ENCODE measurements at places on chromosomes 13 and 19.

- DNase-seq, result no peak
Measured at GRCh38 chr19:23787106-23787505, 28.4 kb upstream of the ZNF681 start.

DNA sequence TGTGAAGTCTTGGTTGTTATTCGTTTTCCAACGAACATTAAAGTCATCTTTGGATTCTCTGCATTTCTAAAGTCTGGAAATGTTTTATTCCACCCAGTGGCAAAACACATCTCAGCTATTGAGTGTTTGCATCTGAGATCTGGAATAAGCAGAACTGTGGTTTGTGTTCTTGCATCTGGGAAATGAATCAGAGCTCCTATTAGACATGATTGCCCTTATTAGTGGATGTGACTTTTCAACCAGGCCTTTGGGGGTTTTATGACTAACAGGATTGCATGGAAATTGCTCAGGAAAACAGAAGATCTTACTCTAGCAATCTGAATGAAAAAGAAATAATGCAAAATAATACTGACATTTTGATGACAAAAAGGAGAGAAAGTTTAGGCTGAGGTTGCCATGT lies 488.8 kb downstream of the IRS2 start:
- DNase-seq, result no peak

DNA sequence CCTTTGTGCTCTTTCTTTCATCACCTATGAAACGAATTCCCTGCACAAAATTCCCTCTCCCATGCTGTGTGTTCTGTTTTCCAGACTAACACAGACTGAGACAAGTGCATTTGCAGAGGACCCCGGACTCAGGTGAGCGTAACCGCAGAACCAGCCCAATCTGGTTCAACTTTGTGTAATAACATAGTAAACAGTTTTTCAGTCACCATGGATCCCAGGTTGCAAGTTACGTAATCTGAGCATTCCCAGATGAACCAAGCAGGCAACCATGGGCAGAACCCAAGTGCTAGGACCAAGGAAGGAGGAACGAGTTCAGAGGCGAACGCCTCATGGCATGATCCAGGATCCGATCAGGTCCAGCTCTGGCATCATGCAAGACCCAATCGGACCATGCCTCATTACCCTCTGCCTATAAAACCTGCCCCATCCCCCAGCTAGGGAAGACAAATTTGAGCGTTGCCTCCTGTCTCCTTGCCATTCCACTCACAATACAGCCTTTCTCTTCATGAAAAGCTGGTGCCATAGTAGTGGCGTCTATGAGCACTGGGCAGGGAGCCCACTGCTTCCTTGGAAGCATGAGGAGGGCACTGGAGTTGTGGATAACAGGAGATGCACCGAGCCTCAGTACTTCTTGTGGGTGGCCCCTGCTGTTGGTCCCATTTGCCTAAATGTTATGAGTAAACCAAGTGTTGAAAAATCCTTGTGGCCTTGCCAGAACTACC lies 107.6 kb downstream of the ABCC4 start:
- no peak for DNase-seq

GRCh38 chr19:3977242-3978143 lies 6.6 kb upstream of the DAPK3 start:
- DNase-seq, result no peak

DNA sequence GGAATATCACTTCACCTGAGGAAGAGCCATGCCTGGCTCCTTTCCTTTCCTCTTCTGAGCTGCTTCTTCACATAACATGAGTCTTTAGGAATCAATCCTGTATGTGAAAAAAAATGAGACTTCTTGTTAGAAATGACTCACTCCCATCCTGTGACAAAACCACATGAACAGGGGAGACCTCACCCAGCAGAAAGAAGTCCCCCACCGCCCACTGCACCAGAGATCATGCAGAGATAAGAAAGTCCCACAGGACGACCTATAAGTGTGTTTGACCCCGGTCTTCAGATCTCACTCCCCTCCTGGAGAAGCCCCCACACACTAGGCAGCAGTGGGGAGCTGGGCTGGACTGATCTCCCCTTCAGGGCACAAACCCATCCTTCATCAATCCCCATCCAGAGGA lies 7.8 kb downstream of the ZNF600 start:
- DNase-seq, result no peak

DNA sequence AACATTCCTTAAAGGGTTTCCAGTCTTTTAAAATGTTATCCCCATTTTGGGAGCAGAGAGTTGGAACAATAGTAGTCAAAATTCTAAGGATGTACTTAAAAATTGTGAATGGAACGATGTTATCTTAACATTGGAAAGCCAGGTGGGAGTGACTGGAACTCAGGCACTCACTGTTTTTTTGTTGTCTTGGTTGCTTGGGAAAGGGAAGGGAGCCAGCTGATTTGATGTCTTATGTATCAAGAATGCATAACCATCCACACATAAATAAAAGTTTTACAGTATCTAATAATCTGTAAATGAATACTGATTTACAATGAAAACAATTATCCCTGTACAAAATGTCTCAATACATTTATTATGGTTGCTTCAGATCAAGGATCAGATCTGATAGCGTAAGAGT lies 88.7 kb downstream of the SLC10A2 start:
- DNase-seq, result no peak

- peak; percentile 8 for DNase-seq
Measured at GRCh38 chr13:46665633-46666482, 112.9 kb downstream of the LRCH1 start.

DNA sequence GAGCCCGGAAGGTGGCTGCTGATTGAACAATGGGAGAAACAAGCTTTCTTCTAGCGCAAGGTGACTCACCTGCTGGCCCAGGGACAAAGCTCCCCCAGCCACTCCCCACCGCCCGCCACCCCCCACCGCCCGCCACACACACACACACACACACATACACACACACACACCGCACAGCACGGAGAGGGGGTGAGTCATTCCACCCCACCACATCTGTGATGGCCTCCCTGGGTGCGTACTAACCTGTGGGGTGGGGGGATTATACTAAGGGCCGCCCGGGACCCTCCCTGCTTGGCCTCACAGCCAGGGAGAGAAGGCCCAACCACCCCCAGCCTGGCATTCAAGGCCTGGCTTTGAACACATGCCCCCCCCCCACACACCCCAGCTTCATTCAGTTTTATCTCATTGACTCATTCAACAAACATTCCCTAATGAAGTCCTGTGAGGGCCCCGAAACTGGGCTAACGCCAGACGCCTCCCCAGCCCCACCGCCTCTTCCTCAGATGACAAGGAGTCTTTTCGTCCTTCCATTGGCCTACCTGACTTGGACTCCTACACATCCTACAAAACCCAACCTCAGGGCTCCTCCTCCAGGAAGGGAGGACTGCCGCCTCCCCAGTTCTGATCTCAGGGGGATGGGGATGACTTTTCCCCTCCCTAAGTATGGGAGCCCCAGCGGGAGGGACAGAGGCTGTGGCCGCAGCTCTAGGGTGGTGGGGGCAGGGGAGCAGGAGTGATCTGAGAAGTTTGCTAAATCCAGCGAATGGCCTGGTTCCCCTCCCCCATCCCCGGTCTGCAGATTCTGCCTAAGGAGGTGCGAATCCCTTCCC lies 5.8 kb upstream of the ONECUT3 start:
- DNase-seq, result no peak

DNA sequence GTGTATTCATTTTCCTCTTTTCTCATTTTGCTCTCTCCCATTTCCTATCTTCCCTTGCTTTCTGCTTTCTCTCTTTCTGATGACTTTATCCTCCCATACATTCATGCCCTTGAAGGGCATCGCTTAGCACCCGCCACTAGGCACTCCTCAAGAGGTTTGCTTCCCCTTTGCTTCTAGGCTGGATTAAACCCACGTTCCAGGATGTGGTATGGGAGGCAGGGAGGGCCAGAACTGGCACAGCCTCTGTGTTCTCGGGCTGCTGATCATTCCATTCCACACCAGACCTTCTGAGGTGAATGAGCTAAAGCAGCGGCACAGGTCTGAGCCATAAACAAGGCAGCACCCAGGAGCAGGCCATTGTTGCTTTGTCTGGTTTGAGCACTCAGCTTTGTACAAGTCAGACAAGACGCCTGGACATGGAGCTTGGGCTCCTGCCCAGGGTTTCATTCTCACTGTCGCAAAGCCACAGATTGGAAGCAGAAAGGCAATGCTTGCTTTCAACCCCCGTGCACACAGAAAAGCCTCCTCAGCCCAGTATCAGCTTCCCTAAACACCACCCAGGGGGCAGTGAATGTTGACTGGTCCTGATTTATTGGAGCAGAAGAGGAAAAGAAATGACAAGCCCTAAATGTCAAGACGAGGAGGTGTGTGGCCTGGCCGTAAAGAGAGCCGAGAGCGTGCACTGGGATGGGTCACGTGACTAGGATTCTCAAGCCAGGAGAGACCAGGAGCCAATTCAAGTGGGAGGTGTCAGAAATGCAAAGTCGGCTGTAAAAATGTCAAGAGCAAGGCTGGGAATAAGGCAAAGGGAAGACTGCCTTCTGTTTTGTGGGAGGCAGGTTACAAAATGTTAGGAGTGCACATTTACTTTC lies 218.0 kb upstream of the SERP2 start:
- no peak for DNase-seq

DNA sequence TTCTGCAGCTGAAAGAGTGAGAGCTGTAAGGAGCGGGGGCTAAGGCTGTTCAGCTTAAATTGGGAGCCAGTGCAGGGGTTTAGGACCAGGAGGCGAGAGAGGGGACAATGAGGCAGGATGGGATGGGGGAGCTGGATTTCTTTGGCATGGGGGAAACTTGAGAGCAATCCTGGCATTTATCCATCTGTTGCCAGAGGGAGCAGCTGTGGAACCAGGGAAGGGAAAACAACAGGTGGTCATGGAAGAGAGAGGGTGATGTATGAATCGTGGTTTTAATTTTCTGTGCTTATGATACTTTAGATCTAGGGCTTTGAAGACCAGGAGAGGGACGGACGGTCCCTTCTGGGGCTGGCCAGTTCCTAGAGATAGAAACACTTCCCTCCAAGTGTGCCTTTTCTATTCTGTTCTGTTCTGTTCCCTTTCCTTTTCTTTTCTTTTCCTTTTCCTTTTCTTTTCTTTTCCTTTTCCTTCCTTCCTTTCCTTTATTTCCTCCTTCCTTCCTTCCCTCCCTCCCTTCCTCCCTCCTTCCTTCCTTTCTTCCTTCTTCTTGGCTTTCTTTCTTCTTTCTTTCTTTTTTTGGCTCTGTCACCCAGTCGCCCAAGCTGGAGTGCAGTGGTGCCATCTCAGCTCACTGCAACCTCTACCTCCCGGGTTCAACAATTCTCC lies 16.0 kb upstream of the CCL25 start:
- DNase-seq, result no peak

DNA sequence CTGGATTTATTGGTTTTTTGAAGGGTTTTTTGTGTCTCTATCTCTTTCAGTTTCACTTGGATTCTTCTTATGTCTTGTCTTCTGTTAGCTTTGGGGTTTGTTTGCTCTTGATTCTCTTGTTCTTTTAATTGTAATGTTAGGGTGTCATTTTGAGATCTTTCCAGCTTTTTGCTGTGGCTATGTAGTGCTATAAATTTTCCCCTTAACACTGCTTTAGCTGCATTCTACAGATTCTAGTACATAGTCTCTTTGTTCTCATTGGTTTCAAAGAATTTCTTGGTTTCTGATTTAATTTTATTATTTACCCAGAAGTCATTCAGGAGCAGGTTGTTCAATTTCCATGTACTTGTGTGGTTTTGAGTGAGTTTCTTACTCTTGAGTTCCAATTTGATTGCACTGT lies 24.6 kb downstream of the ZNF430 start:
- no peak for DNase-seq
